ENCODE measurements at places on chromosomes 13 and 19. TPM values are rescaled to one million over a fixed set of nuclear protein-coding genes. Genes with fewer than 3 reads are reported as not detected.
A peak's percentile ranks its signal among the peaks of the same experiment; 100 is the strongest.

- H3K36me3 ChIP-seq = no peaks in the 10 kb centered on the region
- H3K4me1 ChIP-seq = peaks cover 61% of the 10 kb centered on the region
- H3K27ac ChIP-seq = peak overlapping the region; percentile 68
- no peaks in the 10 kb centered on the region for H3K27me3 ChIP-seq
- no peak overlapping the region for H3K4me3 ChIP-seq
These were observed 53.6 kb downstream of the GADD45B start for GRCh38 chr19:2529473-2529918.

Gene PINLYP
- total RNA-seq = 0.91 TPM

DNA sequence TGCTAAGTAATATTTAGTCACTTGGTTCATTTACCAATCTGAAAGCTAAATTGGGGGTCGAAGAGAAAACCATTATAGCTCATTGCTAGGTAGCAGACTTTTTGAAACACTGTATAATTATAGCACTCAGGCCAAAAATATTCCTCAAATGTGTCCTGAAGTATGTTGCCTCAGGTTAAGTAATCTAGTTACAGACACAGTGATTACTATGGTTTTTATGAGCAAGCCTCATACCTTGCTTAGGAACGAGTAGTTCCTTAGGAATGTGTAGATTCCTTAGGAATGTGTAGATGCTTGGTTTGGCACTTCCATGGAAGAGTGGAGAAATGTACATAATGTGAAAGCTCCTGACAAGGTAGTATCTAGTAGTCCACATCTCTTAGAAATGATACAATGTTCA is 387.5 kb downstream of the LMO7 start:
- H3K4me3 ChIP-seq = no peak overlapping the region
- H3K36me3 ChIP-seq = no peaks in the 10 kb centered on the region
- no peak overlapping the region for H3K27ac ChIP-seq
- H3K27me3 ChIP-seq = no peaks in the 10 kb centered on the region
- no peak for DNase-seq

DNA sequence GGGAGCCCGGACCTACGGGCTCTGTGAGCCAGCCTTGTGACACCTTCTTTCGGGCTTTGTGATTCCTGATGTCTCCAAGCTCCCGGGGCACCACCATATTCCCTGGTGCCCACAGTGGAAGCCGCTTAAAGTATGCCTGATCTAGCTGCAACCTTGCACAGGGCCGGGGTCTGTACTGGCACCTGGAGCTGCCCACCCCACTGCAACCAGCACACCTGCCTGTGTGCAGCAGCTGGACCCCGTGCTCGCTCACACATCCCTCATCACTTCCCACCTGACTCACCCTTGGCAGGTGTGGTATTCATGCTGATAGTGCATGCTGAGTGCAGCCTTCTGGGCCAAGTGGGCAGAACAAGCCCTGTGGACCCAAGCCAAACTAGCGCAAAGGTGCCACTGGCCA is 1981.1 kb upstream of the PCDH20 start:
- no peak overlapping the region for H3K27ac ChIP-seq
- H3K36me3 ChIP-seq = no peaks in the 10 kb centered on the region
- no peak for DNase-seq

GRCh38 chr13:94031609-94032008 is 447.9 kb downstream of the DCT start:
- peaks cover 13% of the 10 kb centered on the region for H3K36me3 ChIP-seq
- no peak overlapping the region for H3K4me3 ChIP-seq
- no peaks in the 10 kb centered on the region for H3K27me3 ChIP-seq
- no peak for DNase-seq
- H3K4me1 ChIP-seq = peaks cover 48% of the 10 kb centered on the region
- H3K27ac ChIP-seq = no peak overlapping the region

GRCh38 chr13:101390461-101390860 is 25.8 kb downstream of the NALCN start:
- peaks cover 68% of the 10 kb centered on the region for H3K4me1 ChIP-seq
- no peaks in the 10 kb centered on the region for H3K27me3 ChIP-seq
- peak overlapping the region; percentile 98 for H3K27ac ChIP-seq
- no peak for DNase-seq

GRCh38 chr13:44735806-44736205 is 159.7 kb upstream of the TSC22D1 start:
- H3K27me3 ChIP-seq = no peaks in the 10 kb centered on the region
- DNase-seq = no peak
- H3K27ac ChIP-seq = no peak overlapping the region
- no peaks in the 10 kb centered on the region for H3K36me3 ChIP-seq
- H3K4me1 ChIP-seq = peaks cover 13% of the 10 kb centered on the region
- no peak overlapping the region for H3K4me3 ChIP-seq

- H3K27me3 ChIP-seq = no peaks in the 10 kb centered on the region
- peaks cover 28% of the 10 kb centered on the region for H3K4me1 ChIP-seq
- H3K36me3 ChIP-seq = no peaks in the 10 kb centered on the region
- no peak for DNase-seq
- H3K27ac ChIP-seq = peak overlapping the region; percentile 27
These were observed 1.2 kb upstream of the KLF16 start for GRCh38 chr19:1864480-1865171.

DNA sequence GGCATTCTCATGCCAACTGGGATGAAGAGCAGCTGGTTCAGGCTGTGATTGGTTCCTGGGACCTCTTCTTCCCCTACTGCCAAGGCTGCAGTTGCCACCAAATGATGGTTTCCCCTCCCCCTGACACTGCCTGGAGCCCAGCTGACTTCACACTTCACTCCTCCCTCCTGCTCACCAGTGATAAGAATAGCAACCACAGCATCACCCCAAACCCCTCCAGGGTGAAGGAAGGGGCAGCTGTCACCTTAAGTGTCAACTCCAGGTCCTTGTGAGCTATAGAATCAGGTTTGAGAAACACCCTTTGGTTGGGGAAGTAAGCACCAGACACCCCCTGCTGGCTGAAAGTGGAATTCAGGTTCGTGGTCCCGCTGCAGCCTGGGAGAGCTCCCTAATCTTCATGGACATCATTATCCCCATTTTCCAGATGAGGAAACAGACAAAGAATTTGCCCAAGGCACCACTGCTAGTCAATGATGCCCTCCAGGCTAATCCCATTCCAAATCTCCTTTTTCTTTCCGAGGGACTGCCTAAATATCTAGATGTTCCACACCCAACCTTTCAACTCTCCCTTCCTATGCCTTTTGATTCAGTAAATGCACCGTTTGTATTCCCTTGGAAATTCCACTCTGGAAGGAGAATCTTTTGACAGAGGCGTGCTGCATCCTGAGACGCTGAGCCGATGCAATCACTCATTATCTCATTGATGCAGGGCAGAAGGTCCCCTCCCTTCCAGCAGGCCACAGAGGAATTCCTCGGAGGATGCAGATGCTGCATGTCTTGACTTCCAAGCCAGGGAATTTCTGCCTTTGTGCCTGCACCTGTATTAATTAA is 50.6 kb upstream of the UQCRFS1 start:
- no peak overlapping the region for H3K27ac ChIP-seq
- no peak for DNase-seq
- H3K4me1 ChIP-seq = no peaks in the 10 kb centered on the region

DNA sequence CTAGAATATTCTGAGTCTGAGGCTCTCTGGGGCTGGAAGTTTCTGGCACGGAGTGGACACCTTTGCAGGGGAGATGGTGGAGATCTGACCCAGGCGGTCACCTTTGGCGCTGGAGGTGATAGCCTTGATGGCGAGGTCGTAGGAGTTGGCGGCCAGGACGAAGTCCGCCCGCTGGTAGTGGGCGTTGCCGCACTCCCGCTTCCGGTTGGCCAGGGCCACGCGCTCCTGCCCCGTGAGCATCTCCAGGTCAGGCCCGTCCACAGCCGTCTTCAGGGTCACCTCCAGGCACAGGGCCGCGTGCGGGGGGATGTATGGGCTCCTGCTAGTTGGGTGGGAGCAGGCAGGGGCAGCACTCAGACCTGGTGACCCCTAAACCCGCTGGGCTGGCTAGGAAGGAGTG is 5.3 kb downstream of the FKBP8 start:
- H3K36me3 ChIP-seq = peaks cover 18% of the 10 kb centered on the region
- no peak overlapping the region for H3K4me3 ChIP-seq
- peaks cover 10% of the 10 kb centered on the region for H3K4me1 ChIP-seq
- no peak overlapping the region for H3K27ac ChIP-seq
- DNase-seq = no peak

Gene ZNF134
- total RNA-seq = 20.0 TPM

DNA sequence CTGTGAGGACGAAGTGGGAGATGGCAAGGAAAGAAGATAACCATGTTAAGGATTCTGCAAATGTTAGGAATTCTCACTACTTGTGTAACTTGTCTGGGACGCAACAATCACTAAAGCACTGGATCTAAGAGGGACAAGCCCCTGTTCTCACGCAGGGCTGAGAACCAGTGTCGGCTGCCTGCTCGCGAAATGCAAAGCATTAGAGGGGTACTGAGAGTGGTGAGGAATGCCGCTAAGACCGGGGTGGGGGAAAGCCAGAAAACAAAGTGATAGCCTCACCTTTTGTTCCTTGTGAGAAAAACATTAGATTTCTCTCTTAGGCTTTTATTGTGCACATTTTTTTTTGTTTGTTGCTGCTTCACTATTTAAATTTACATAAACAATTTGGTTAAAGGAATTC is 241.9 kb downstream of the ABCC4 start:
- H3K27me3 ChIP-seq = no peaks in the 10 kb centered on the region
- H3K27ac ChIP-seq = no peak overlapping the region
- no peak for DNase-seq
- H3K4me3 ChIP-seq = no peak overlapping the region
- H3K36me3 ChIP-seq = no peaks in the 10 kb centered on the region

Gene HIPK4
- 0.29 TPM for total RNA-seq

Gene KIRREL2
- not detected for total RNA-seq

Gene OSCAR
- 0.32 TPM for total RNA-seq

GRCh38 chr19:4539169-4539692 is 605 bp downstream of the LRG1 start:
- H3K27ac ChIP-seq = no peak overlapping the region
- no peak for DNase-seq
- H3K27me3 ChIP-seq = peaks cover 25% of the 10 kb centered on the region
- H3K4me3 ChIP-seq = no peak overlapping the region

Gene ZNF534
- total RNA-seq = not detected

Gene ZNF568
- total RNA-seq = 13.2 TPM

- H3K27ac ChIP-seq = no peak overlapping the region
- peaks cover 3% of the 10 kb centered on the region for H3K4me1 ChIP-seq
- H3K36me3 ChIP-seq = peaks cover 10% of the 10 kb centered on the region
- H3K27me3 ChIP-seq = no peaks in the 10 kb centered on the region
These were observed 40.5 kb upstream of the KLF5 start for GRCh38 chr13:73018336-73018735.

Gene SPACA7
- not detected for total RNA-seq

DNA sequence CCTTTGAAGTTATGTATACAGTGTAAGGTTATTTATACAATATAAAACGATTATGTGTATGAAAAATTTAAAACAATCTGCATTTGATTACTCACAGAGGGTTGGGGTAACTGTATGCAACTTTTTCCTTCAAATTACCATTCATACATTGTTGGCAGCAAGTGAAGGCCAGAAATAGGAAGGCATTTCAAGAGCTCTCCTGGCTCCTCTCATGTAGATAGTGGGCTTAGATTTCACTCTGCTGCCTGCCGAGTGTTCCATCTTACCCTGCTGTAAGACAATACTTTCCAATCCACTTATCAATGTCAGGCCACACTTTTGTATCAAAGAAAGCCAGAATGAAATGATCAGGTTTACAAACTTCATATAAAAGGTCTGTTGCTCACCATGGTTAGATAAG is 245.2 kb downstream of the DNAJC15 start:
- H3K4me1 ChIP-seq = peaks cover 33% of the 10 kb centered on the region
- H3K27me3 ChIP-seq = no peaks in the 10 kb centered on the region
- H3K27ac ChIP-seq = peak overlapping the region; percentile 78
- no peak for DNase-seq
- no peaks in the 10 kb centered on the region for H3K36me3 ChIP-seq
- peak overlapping the region; percentile 11 for H3K4me3 ChIP-seq

- no peaks in the 10 kb centered on the region for H3K27me3 ChIP-seq
- no peak overlapping the region for H3K27ac ChIP-seq
- H3K4me1 ChIP-seq = no peaks in the 10 kb centered on the region
- H3K4me3 ChIP-seq = no peak overlapping the region
- no peak for DNase-seq
These were observed 54.9 kb upstream of the ATP12A start for GRCh38 chr13:24625331-24625731.

GRCh38 chr19:34667349-34668076 is 9.4 kb downstream of the SCGB2B2 start:
- H3K4me1 ChIP-seq = peaks cover 7% of the 10 kb centered on the region
- peak overlapping the region; percentile 68 for H3K27ac ChIP-seq
- DNase-seq = no peak
- H3K36me3 ChIP-seq = peaks cover 2% of the 10 kb centered on the region

GRCh38 chr13:52916486-52916990 is 68.1 kb upstream of the PCDH8 start:
- H3K27me3 ChIP-seq = no peaks in the 10 kb centered on the region

DNA sequence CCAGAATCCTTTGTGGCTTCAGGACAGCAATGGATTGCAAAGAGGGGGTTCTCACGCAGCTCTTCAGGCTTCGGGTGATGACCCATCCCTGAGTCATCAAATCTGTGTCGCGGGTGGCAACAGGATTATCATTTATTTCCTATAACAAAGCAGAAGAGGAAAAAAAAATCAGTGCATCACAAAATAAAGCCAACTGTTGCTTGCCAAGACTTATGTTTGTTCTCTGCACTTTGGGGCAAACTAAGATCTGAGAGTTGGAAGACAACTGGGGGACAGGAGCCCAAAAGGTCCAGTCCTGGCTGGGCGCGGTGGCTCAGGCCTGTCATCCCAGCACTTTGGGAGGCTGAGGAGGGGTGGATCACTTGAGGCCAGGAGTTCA is 6.4 kb downstream of the GNA15 start:
- no peaks in the 10 kb centered on the region for H3K36me3 ChIP-seq
- no peak for DNase-seq
- H3K27me3 ChIP-seq = no peaks in the 10 kb centered on the region
- no peak overlapping the region for H3K27ac ChIP-seq

Gene MEDAG
- 2.0 TPM for total RNA-seq

Gene SIGLEC7
- not detected for total RNA-seq

Gene MYO16
- 0.16 TPM for total RNA-seq

DNA sequence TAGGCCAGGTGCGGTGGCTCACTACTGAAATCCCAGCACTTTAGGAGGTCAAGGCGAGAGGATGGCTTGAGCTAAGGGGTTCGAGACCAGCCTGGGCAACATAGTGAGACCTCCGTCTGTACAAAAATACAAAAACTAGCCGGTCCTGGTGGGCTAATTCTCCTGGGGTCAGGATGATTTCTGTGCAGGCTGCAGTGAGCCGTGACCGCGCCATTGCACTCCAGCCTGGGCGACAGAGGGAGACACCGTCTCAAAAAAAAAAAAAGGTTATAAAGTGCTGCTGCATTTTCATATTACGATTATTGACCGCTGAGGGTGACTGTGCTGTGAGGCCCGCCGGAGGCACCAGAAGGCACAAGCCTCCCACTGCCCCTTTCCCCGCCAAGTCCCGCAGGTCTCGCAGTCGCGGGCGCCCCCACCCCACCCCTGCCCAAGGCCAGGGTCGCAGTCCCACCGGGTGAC is 477 bp upstream of the PLEKHF1 start:
- no peaks in the 10 kb centered on the region for H3K27me3 ChIP-seq
- peaks cover 9% of the 10 kb centered on the region for H3K36me3 ChIP-seq
- peaks cover 80% of the 10 kb centered on the region for H3K4me1 ChIP-seq
- DNase-seq = no peak

Gene LATS2
- total RNA-seq = 58.3 TPM
